ENCODE measurements at places on chromosomes 6 and 20.

DNA sequence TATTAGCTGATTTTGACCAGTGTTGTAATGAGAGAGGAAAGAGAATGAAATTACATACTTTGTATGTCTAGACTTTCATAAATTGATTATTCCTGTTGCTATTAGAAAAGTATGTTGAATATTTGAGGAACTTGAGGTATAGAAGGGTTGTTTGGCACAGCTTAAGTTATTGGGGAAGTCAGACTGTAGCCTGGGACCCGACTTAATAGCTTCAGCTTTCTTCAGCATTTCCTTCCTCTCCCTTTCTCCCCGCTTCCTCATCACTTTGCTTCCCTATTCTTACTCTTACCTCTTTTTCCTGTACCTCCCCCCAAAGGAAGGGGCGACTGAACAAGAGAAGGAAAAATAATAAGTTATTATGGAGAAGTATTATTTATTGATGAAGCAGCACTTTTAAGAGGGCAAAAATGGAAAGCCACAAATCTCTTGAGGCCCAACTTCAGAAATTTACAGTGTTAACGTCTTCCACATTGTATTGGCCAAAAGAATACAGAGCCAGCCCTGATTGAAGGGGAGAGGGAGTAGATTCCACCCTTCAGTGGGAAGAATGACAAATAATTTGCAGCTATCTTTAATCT is 7.4 kb downstream of the SENP6 start:
- DNase-seq = no peak

DNA sequence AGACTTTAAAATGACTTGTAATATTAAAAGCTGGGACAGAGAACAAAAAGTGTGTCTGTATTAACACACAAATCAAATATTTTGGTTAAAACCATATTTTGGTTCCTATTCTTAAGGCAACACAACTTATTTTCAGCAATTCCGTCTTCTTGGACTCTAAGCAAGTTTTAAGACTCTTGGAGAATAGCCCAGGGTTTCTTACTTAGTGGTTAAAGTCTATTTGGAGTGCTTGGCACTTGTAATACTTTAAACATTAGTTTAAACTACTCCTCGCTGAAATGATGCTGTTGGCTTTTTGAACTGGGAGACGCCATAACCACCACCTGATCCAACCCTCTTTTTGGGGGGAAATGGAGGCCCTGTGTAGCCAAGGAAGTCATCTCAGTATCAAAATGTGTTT is 109.7 kb upstream of the GMDS start:
- no peak for DNase-seq

GRCh38 chr6:37569317-37569716 is 69.6 kb upstream of the CCDC167 start:
- DNase-seq = no peak

- DNase-seq = no peak
These were observed 112.4 kb downstream of the PRKN start for GRCh38 chr6:162615016-162615705.

DNA sequence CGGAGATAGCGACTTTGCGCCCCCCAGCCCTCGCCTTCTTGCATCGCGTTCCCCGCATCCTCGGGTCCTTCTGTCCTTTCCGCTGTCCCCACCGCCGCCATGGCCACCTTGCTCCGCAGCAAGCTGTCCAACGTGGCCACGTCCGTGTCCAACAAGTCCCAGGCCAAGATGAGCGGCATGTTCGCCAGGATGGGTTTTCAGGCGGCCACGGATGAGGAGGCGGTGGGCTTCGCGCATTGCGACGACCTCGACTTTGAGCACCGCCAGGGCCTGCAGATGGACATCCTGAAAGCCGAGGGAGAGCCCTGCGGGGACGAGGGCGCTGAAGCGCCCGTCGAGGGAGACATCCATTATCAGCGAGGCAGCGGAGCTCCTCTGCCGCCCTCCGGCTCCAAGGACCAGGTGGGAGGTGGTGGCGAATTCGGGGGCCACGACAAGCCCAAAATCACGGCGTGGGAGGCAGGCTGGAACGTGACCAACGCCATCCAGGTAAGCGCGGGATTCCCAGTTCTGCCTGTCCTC is 401 bp downstream of the SLC32A1 start:
- DNase-seq = no peak

- DNase-seq = no peak
These were observed 148.1 kb downstream of the MOXD1 start for GRCh38 chr6:132253211-132253610.

Data from CD4-positive, alpha-beta T cell treated with Interleukin-10 for 1 hour (primary cell).